Stimulated activated CD8-positive, alpha-beta memory T cell treated with anti-CD3 and anti-CD28 coated beads, Interleukin-15, amount 100 ng/mL, for 48 hours (primary cell): ENCODE measurements at places on chromosomes 12 and 14.

- no peak for DNase-seq
Observed at GRCh38 chr14:65790172-65790815, 377.8 kb downstream of the FUT8 start.

GRCh38 chr14:27098451-27098850, 500.6 kb upstream of the NOVA1 start:
- DNase-seq = no peak

GRCh38 chr12:97536353-97536752, 73.7 kb downstream of the RMST start:
- DNase-seq = no peak

DNA sequence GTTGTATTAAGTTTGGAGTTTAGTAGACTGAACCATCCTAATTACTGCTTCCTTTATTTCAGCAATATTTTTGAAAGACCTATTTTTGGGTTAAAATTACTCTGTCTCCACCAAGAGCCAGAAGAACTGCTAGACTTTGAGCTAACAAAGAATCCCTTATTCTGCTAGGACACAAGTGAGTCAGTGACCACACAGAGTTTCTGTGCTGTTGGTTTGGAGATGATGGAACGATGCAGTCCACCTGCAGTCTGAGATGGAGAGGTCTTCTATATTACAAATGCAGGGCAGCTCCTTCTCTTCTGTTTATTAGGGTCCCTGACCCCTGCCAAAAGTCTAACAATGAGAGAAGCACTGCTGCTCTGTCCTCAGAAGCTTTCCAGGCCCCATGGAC, 6.7 kb upstream of the STXBP6 start:
- no peak for DNase-seq

- no peak for DNase-seq
Observed at GRCh38 chr14:50014809-50015430, 101.5 kb downstream of the VCPKMT start.

DNA sequence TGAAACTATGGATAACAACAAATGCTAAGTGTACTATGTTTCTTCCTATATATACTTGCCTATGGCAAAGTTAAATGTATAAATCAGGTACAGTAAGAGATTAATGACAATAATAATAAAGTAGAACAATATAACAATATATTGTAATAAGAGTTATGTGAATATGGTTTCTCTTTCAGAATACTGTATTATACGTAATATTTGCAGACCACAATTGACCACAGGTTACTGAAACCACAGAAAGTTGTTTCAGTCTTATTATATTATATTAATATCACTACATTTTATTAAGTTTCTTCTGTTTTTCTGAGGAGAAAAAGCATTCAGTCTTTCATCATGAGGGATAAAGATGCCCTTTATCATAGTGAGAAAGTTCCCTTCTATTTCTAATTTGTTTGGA, 131.2 kb downstream of the EML1 start:
- no peak for DNase-seq

- DNase-seq = no peak
Observed at GRCh38 chr12:123131879-123132402, 18.9 kb downstream of the PITPNM2 start.

DNA sequence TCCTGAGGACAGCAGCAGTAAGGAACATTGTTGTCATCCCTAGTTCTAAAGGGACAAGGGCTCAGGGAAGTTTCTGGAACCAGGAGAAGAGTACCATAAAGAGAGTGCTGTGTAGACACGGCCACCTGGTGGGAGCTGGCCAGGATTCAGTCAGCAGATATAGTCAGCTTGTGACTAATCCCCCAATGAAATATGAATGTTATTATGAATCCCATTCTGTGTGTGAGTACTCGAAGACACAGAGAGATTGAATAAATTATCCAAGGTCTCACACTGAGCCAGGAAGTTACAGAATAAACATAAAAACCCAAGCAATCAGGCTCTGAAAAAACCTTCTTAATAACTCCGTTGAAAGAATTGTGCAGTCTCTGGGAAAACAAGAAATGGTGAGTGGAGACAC, 1359.5 kb downstream of the AACS start:
- DNase-seq = no peak

DNA sequence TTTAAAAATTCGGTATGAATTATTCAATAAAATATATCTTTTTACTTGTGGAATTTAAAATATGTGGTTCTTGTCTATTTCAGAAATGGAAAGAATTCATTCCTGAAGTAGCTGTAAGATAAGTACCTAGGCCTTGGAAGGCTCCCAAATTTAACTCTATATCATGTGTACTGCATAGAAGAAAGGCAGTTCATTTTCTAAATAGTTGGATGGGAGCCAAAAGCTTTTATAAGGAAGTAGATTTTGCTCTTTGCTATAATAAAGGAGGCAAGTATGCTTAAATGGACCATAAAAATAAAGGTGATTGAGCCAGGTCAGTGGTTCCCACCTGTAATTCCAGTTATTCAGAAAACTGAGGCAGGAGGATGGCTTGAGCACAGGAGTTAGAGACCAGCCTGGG, 187.5 kb downstream of the ATXN7L3B start:
- DNase-seq = no peak

DNA sequence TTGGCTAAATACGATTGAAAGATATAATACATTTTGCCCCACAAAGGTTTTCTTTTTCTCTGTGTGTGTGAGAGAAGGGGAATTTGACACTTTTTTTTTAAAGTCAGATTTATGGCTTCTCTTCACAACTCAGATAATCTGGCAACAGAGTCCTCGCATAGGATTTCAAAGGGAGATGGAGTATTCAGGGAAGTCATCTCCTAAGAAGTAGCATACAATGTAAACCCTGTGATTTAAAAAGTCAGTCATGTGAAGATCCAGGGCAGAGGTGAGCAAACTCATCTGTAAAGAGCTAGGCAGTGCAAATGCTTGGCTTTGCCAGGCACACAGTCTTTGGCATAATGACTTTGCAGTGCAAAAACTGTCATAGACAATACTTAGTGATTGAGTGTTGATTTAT, 1526.3 kb downstream of the AACS start:
- DNase-seq = no peak

- no peak for DNase-seq
Observed at GRCh38 chr12:106600503-106600902, 17.7 kb downstream of the RFX4 start.

DNA sequence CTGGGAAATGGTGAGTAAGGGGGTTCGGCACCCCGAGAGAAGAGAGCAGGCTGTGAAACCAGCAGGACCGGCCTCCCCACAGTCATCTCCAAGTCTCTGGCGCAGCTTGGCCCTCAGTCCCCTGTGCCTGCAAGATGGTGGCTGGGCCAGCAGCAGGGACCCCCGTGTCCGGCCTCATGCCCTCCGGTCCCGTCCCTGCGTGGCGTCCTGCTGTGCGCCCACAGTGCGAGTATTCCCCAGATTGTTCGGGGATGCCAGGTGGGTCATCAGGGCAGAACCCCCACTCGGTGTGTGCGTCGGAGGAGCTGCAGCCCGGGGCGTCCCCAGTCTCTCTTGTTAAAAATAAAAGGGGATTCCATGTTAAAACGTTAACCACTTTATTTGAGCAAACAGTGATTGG, 216.9 kb upstream of the ALG10B start:
- DNase-seq = no peak

- DNase-seq = no peak
Observed at GRCh38 chr14:87185961-87186560, 806.9 kb downstream of the GALC start.

GRCh38 chr14:59120921-59121320, 67.5 kb upstream of the DAAM1 start:
- no peak for DNase-seq

DNA sequence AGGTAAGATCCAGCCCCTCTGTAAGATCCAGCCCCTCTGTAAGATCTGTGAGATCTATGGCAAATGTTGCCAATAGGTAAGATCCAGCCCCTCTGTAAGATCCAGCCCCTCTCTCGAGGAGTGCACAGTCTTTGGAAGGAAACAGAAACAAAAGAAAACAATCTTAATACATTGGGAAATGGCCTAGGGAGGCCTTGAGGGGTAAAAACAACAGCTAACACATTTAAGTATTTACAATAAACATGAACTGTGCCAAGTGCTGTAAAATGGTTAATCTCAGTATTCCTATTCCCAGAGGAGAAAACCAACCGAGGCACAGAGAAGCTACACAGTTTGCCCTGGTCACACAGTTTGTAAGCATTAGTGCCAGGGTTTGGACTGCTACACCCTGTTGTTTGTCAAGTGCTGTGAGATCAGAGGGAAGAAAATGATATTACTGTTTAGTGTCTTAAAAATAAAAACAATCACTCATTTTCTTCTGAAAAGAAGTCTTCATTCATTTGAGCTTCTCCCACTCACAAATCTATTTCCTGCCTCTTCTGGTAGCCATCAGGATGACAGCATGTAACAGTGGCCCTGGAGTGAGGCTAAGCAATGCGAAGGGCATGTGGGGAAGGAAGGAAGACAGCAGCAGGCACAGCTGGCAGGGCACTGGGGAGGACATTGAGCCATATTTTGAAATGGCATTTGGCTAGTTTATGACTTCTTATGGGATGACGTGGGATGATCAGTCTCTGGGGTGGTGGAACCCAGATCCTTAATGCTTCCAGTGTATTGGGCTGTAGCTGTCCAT, 118.7 kb upstream of the PTPRQ start:
- DNase-seq = no peak

GRCh38 chr14:100525615-100526014, 61.6 kb downstream of the BEGAIN start:
- DNase-seq = no peak

DNA sequence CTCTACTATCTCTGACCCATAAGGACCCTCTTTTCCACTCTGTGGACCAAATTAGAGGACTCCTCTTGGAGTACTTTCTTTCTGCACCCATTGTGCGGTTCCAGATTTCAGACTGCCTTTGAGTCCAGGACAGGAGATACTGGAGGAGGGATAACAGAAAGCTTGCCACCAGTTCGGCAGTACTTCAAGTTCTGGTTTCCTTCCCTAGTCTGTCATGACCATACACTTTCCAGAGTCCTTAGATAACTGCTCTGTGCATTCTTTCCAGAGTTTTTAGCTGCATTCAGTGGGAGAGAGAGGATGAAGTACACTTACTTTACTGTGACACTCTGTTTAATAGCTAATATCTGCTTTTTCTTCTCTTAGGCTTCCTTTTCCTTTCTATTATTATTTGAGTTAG, 54.8 kb upstream of the OSBPL8 start:
- no peak for DNase-seq

DNA sequence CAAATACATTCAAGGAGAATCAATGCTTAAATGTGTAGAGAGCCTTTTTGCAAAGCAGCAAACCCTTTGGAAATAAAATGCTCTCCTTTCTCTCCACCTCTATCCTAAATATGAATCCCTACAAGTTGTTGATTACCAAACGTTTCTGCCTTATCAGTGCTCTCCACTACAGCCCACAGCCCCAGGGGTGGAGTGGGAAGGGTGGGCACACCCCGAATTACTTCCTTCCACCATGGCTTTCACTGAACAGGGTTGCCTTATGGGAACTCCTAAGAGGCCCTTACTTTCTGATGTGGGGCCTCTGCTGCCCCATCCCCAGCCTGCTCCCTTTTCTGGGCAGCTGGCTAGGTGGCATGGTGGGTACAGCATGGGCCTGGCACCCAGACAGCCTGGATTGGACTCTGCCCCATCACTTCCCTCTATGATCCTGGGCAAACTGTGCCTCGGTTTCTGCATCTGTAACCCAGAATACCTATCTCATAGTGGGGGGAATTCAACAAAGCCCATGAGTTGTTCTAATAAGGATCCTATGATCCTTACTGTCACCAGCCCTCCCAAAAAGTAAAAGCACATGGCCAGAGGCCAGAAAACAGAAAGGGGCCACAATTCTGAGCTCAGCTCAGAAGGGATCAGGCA, 16.1 kb downstream of the AK7 start:
- no peak for DNase-seq

DNA sequence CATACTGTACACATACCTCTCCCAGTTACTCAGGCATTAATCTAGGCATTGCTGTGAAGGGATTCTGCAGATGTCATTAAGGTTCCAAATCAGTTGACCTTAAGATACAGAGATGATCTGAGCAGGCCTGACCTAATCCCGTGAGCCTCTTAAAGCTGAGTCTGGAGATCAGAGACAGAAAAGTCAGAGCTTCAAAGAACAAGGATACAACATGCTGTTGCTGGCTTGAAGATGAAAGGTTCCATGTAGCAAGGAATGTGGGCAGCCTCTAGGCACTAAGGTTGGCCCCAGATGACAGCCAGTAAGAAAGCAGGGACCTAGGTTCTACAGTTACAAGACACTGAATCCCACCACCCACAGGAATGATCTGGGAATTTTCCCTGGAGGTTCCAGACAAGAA, 81.1 kb downstream of the MAP1LC3B2 start:
- no peak for DNase-seq

DNA sequence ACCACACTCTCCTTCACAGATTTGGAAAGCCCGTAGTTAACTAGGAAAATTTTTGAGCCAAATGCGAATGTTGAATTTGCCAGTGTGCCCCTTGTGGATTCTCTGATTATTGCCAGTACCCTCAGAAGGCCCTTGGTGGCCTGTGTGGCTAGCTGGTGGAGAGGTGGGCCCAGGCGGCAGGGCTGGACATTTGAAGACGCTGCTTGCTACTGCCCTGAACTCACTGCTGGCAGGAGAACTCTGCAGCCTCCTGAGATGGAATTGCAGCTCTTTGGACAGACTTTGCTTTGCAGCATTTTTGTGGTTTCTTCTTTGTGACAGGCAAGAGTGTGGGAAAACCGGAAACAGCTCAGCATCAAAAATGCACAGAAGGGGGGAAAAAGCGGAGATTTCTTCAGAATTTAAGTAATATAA, 97.6 kb downstream of the TGFB3 start:
- DNase-seq = no peak

DNA sequence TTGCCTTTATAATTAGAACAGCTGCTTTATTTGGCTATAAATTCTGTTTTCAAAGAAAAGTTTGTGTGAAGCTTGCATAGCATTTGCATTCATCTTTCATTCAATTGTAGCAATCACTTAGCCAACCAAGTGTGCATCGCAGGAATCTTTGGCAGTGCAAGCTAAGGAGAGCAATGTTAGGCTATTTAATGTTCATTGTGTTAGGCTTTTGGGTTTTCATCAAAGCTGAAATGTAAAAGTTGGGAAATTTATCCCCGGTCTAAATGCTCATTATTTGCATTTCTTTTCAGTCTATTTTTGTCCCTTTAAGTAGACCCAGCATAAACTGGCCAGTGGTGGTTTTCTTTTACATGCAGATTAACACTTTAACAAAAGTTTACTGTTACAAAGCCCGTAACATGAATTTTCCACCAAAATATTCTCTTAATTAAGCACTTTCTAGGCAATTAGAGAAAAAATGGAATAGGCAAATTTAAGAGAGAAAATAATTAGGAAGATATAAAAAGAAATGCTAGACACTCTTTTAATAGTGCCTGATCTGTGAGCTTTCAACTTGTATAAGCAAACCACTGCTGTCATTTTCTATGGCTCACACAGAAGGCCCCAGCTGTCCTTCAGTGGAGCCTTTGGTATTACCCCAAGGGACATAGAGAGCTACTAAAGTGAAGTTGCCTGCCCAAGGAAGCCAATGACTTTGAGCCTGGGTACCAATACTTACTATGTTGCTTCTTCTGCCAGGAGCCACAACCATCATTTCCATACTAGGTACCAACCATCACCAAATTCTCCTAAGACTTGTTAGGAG, 898.9 kb upstream of the SEL1L start:
- no peak for DNase-seq

GRCh38 chr14:91009501-91010152, 50.8 kb downstream of the RPS6KA5 start:
- no peak for DNase-seq
